ENCODE measurements at places on chromosomes 7 and 10.

DNA sequence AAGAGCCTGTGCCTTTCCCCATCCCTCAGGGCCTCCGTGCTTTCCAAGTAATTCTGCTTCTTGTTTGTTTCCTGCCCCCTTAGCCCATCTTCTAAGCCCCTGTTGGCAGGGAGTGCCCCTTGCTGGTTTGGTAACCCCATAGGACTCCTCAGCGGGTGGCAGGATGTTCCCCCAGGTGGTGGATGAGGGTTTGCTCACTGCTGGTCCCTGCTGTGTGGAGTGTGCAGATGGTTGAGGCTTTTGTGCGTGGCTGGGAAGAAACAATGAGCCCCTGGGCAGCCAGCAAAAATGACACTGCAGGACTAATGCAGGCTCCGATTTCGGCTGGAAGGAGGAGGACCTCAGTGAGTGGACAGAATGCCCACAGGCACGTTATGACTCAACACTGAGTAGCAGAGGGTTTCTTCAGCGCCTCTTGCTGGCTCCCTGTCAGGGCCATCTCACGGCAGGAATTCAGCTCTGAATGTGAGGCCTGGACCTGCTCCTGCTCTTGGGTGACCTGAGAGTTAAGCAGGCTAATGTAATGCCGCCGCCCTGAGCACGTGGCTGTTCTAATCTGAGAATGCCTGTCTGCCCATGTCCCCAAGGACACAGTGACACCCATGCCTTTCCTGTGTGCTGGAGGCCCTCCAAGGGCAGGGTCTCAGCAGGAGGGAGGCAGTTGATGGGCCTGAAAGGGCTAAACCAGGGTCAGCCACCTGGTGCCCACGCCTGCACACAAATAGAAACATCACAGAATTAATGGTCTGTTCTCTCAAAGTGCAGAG lies 16.6 kb downstream of the BAG3 start:
- no peak for DNase-seq

DNA sequence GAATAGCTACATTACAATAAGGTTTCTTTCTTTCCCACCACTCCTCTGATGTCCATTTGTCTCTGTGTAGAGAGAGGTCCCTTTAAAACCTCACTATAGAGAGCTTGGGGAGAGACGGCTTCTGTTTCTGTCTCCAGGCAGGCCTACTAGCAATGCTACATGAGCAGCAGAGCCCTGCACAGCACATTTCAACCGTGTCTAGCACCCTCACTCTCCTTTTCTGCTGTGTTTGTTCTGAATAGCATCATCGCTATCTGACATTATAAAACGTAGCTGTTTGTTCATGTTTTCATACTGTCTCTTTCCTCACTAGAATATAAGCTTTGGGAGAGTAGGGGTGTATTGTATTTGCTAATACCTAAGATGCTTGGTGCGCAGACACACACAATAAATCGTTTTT lies 487.8 kb upstream of the DPP6 start:
- no peak for DNase-seq

GRCh38 chr7:39488467-39489393 lies 77.5 kb upstream of the YAE1 start:
- DNase-seq = no peak

GRCh38 chr7:156780724-156781455 lies 112.1 kb downstream of the LMBR1 start:
- DNase-seq = no peak

DNA sequence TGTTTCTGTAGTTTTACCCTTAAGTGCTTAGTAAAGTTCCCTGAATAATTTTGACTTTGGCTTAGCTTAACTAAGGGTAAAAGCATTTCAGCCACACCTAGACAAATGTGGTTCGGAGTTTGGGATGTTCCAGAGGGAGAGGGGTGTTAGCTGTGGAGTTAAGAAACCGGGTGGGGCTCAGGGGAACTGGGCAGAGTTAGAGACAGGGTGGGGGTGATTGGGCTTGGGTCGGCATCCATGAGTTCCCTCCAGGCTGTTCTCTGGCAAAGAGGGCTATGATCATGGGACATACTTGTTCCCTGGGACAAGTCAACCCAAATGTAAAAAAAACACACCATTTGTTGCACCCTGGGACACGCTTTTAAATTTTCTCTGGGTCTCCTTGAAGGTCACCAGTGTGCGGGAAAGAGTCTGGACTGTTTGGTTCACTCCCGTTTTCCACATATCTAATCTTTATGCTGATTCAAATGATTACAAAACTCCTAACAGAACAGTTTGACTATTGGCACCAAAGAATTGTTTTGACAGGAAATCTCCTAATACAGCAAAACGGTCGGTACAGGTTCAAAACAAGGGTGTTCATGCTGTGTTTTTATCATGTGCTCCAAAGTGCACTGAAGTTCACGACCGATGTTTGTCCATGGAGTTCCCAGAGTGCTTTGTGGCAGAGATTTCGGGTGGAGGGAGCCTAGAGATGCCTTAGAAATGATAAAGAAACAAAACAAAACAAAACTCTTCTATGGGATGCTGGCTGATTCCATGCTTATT lies 56.5 kb downstream of the PLXDC2 start:
- no peak for DNase-seq

GRCh38 chr10:6501931-6502330 lies 78.1 kb downstream of the PRKCQ start:
- DNase-seq = no peak

GRCh38 chr10:17756557-17757217 lies 4.7 kb downstream of the TMEM236 start:
- DNase-seq = no peak

DNA sequence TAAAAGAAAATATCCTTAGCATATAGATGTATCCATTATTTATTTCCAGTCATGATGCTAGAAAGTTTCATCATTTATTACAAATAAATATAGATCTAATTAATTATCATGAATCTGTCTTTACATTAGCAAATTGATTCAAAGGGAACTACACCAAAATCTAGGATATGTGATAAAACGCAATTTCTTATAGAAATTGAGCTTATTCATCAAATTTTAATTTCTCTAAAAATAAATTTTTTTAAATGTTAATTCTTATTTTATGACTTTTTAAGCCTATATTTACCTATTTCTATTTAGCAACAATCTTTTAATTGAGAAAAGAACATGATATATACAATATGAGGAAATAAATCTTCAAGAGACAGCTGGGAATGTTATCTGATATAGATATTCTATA lies 34.0 kb upstream of the ING3 start:
- no peak for DNase-seq

DNA sequence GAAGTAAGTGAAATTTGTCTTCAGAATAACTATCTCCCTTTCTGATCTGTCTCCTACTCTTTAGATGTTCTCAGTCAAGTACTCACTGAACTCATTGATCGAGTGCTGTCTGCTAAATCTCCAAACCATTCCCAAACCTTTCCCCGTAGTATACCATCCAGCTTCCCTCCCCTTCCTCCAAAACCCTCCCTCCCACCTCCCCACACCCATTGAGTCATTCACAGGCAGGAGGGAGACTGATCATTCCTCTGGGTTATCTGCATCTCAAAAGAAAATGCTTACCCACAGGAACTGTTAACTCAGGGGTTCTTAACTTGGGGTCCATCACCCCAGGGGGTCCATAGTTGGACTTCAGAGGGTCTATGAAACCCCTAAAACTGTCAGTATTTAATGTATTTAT lies 37.4 kb downstream of the GOT1 start:
- no peak for DNase-seq

- DNase-seq = no peak
Observed at GRCh38 chr7:23276947-23277346, 22.2 kb upstream of the MALSU1 start.

GRCh38 chr7:39633563-39634477 lies 10.4 kb downstream of the RALA start:
- no peak for DNase-seq

GRCh38 chr10:9877978-9878377 lies 1139.7 kb upstream of the CELF2 start:
- no peak for DNase-seq

- DNase-seq = no peak
Observed at GRCh38 chr10:104085801-104086400, at the start of gene COL17A1. TSS of gene COL17A1 (minus strand) at chr10:104085880. CDS start at chr10:104080673, 5,207 bp downstream.

- no peak for DNase-seq
Observed at GRCh38 chr7:39948375-39948955, 1.6 kb upstream of the CDK13 start.

GRCh38 chr10:27626890-27627289 lies 118.7 kb downstream of the MKX start:
- DNase-seq = no peak

DNA sequence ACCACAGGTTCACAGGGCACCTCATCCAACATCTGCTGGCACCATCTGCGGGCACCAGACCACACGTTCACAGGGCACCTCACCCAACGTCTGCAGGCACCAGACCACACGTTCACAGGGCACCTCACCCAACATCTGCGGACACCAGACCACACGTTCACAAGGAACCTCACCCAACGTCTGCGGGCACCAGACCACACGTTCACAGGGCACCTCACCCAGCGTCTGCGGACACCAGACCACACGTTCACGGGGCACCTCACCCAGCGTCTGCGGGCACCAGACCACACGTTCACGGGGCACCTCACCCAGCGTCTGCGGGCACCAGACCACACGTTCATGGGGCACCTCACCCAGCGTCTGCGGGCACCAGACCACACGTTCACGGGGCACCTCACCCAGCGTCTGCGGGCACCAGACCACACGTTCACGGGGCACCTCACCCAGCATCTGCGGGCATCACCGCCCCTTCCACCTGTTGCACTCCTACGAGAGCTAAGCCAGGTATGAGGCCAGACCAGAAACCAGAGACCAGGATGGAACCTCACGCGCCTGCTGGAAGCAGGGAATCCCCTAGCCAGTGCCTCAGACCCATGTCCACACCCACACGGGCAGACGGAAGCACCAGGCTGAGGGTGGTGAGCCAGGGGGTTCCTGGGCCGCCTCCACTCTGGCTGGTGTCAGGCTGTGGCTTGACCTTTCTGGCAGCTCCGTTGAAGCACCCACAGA lies 182.8 kb downstream of the MAD1L1 start:
- DNase-seq = no peak

GRCh38 chr10:120460776-120461175 lies 3.7 kb downstream of the PLPP4 start:
- DNase-seq = no peak

DNA sequence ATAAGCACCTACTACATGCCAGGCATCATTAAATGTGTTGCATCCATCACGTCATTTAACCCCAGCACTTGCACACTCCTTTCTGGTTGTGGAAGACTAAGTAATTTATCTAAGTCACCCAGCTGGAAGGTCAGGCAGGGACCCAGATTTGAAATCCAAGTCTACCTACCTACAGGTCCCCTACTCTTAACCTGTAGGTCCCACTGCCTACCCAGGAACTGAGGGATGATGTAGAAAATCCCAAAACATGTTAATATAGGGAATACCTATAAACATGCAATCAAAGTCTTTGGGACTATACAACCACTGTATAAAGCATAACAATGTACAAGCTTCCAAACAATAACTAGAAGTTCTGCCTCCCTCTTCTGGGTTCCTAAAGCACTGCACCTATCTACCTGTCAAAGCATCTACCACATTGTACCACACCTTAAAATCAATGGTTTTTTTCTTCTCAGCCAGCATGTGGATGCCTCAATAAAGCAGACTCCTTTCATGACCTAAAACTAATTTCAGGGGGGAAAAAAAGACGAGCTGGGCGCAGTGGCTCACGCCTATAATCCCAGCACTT lies 5.6 kb downstream of the IL6 start:
- no peak for DNase-seq

- no peak for DNase-seq
Observed at GRCh38 chr7:93442478-93443224, 131.9 kb downstream of the CALCR start.

GRCh38 chr7:106858618-106859532 lies 6.2 kb upstream of the PIK3CG start:
- DNase-seq = no peak

Measured in activated T-cell treated with anti-CD3 and anti-CD28 coated beads for 1 hour (primary cell).